ENCODE measurements at places on chromosomes 11 and 22. TPM values are rescaled to one million over a fixed set of nuclear protein-coding genes. Genes with fewer than 3 reads are reported as not detected.

DNA sequence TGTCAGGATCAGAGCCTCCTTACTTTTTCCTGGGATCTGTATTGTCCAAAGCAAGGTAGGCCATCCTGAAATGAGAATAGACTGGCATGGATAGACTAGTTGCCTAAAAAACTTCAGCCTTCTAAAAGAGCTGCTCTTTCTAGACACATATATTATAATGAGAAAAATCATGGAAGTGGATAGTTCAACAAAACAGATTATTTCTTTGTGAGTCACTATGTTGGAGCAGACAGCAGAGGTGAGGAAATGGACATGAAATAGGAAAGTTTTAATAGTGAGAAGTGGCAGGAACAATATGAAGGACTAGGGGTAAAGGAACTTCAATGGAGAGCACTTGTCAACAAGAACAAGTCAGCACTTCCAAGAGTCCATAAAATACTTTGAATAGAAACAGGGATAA lies 101.9 kb upstream of the ANO3 start:
- no peak for DNase-seq

DNA sequence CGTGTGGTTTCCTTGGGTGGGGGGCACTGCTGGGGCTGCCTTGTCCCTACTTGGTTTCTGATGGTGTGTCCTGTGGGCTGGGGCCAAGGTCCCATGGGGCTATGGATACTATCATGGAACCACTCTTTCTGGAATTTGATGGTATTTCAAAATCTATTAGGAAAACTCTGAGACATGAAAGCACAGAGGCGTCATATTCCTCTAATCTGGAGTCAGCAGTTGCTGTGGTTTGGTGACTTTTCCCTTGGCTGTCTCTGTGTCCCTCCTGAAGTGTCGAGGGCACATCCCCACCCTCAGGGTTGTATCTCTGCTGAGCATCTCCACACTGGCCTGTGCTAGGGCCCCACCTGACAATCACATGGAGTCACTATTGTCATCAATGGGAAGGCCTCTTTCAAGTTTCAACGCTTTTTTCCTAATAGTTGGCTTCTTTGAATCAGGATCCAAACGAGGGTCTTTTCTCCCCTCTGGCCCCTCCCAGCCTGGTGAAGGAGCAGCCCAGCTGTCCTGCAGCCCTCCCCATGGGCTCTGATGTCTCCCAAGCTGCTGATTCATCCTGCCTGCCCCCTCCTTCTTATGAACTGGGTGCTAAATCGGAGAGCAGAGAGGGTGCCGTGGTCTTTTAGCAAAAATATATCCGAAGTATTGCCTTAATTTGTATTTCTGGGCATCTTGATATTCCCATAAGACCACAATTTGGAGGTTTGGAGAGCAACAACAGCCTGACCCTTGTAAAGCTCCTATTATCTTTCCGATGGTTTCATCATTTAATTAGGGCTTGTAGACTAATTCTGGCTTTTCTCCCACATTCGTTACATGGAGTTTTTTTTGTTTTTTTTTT lies 38.5 kb downstream of the MED15 start:
- DNase-seq, result no peak

GRCh38 chr11:126578021-126578420 lies 222.5 kb downstream of the ST3GAL4 start:
- DNase-seq, result no peak

ATG2A gene
- total RNA-seq, result 20.0 TPM

OR5P2 gene
- not detected for total RNA-seq

GRCh38 chr11:64620381-64620971 lies 29.5 kb downstream of the SLC22A12 start:
- no peak for DNase-seq

GRCh38 chr22:50304528-50305392 lies 2.7 kb downstream of the PLXNB2 start:
- no peak for DNase-seq

DNA sequence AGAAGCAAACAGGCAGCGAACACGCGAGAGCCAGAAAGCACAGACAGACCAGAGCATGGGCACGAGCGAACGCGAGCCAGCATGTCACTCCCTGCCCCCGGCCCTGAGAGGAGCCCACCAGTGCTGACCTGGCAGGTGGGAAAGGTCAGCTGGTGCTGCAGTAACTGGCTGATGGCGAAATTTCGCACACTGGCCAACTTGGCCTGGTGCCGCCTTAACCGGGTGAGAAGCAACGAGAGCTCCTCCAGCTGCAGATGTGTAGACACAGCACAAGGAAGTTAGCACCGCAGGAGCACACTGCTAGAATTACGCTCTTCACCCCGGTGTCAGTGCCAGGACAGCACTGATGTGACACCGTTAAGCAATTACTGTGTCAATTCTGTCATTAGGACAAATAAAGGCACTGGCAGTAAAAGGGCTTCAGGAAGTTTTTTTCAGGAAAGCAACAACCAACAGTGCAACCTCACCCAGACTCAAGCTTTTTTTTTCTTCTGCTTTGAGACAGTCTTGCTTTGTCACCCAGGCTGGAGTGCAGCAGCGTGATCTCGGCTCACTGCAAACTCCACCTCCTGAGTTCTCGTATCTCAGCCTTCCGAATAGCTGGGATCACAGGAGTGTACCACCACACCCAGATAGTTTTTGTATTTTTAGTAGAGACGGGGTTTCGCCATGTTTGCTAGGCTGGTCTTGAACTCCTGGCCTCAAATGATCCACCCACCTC lies 76.8 kb downstream of the C11orf58 start:
- peak; percentile 78 for DNase-seq

FAM227A gene
- 0.16 TPM for total RNA-seq

- DNase-seq, result no peak
Measured at GRCh38 chr11:45949992-45950407, 27.5 kb downstream of the LARGE2 start.

ST14 gene
- total RNA-seq, result 89.0 TPM

All from breast epithelium (tissue), 4 donors.